Stimulated activated CD4-positive, alpha-beta T cell treated with anti-CD3 and anti-CD28 coated beads, Interleukin-15, amount 100 ng/mL, for 1 hour (primary cell): ENCODE measurements at places on chromosomes 16 and 17.

GRCh38 chr16:86319585-86320236 is 190.6 kb upstream of the FOXF1 start:
- DNase-seq: no peak

- no peak for DNase-seq
Measured at GRCh38 chr16:65339062-65339461, 217.2 kb upstream of the CDH11 start.

DNA sequence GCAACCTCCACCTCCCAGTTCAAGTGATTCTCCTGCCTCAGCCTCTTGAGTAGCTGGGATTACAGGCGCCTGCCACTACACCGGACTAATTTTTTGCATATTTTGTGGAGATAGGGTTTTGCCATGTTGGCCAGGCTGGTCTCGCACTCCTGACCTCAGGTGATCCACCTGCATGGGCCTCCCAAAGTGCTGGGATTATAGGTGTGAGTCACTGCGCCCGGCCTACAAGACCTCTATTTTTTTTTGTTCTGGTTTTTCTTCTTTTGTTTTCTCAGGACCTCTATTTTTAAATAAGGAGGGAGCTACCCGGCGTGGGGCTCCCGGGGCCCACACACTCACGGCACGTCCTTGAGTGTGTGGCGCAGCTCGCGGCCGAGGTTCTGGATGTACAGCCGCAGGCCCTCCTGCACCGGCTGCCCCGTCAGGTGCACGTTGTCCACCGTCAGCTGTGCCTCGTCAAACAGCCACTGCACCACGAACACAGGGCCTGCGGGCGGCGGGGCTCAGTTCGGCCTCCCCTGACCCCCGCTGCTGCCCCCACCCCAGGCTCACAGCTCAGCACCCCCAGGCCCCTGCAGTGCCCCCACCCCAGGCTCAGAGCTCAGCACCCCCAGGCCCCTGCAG is 5.8 kb downstream of the NOTUM start:
- DNase-seq: no peak

- DNase-seq: no peak
Measured at GRCh38 chr17:8359769-8360168, 16.7 kb downstream of the KRABD2 start.

DNA sequence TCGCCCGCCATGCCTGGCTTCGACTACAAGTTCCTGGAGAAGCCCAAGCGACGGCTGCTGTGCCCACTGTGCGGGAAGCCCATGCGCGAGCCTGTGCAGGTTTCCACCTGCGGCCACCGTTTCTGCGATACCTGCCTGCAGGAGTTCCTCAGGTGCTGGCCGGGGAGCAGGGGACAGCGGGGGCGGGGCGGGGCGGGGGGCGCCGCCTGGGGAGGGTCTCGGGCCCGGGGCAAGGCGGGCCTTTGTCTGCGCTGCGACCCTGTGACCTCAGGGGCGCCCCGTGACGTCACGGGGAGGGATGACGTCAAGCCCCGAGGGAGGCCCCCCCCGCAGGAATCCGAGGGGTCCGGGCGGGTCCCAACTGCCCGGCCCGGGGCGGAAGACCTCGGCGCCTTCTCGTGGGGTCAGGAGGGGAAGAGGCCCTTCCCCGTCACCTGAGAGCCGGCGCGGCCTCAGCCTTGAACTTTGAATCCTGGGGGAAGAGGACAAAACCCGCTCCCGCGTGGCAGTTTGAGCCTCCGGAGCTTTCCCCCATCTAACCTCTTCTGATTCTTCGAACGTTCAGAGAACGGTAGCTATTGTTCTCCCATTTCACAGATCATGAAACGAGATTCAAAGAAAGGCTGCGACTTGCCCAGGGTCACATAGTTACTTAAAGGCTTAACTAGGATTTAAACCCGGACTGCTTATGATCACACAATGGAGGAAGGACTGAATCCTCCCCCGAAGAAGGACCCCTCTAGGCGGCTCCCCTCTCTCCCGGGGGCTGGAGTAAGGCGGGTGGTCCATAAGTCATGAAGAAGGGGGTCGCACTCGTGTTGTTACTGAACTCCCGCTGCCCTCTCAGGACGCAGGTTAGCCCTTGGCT is 527 bp downstream of the TRAF4 start:
- DNase-seq: peak; percentile 42

GRCh38 chr17:30524847-30525246 is 47.6 kb downstream of the GOSR1 start:
- DNase-seq: no peak

- no peak for DNase-seq
Measured at GRCh38 chr16:4021070-4021779, 95.0 kb downstream of the ADCY9 start.
